ENCODE measurements at places on chromosomes 13 and 19.

GRCh38 chr19:32287811-32288227 is 57.6 kb upstream of the ZNF507 start:
- peak; percentile 8 for DNase-seq

DNA sequence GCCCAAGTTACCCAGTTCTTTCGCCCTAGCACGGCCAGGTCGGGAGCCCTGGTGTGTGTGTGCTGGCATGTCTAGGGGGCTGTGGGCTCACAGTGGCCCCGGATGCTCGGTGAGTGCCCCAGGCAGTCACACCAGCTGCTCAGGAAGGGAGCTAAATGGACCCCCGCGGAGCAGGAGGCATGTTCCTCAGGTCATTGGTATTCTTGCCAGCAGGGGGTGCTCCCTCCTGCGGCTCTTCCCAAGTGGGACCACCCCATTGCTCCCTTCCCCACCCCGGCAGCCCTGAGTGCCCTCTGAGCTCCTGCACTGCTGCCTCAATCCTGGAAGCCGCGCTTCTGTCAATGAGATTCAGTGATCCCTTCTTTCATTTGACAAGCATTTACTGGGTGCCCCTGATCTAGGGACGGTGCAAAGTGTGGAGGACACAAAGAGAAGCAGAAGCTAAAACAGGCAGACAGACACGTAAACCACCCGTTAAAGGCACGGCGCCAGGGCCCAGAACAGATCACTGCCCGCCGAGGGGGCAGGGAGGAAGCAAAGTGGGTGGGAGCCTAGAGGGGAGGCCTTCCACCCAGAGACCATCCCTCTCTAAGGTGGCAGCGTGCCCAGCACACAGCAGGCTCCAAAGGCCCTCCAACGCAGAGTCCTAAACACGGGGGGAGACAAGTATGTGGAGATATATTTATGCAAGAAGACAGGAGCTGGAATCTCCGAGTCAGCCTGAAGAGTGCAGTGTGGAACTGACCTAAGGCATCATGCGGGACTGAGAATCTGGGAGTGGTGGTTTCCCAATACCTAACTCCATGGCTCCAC is 5.2 kb upstream of the ADPRHL1 start:
- DNase-seq, result no peak

- no peak for DNase-seq
Observed at GRCh38 chr13:77374786-77375185, 47.9 kb upstream of the MYCBP2 start.

- no peak for DNase-seq
Observed at GRCh38 chr13:101017123-101017872, 342.7 kb upstream of the TMTC4 start.

GRCh38 chr13:60170414-60170813 is 6.7 kb upstream of the DIAPH3 start:
- DNase-seq, result no peak

DNA sequence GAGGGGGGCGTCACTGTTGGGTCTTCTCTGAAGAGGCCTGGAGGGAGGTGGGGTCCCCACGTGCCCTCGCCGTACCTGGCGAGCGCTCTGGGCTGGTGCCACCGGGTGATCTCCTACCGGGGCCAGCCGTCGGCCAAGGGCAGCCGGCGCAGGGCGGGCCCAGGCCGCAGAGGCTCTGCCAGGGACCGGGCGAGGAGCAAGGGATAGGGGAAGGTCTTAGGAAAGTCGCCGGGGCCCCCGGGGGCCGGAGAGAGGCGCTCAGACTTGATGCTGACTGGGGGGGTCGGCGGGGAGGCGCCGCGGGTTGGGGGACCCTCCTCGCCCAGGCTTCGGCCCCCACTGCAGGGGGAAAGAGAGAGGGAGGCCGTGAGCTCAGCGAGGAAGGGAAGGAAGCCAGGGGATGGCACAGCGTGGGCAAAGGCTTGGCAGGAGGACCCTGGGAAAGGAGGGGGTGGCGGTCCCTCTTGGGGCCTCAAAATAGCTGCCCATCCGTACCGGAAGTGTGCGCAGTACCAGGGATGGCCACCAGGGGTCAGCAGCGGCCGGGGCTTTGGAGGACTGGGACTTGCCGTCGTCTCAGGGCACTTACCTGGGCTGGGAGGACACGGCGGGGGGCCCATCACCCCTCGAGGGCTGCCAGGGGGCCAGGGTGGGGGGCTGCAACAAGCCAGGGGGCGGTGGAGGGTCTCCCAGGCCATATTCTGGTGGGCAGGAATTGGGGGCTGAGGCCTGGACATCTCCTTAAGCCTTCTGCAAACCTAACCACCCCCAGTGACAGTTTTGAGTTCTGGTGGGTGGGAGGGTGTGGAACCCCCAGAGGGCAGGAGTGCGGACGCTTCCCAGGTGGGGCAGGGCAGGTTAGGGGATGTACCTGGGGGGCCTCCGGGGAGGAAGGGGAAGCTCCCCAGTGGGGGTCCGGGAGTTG is 7.7 kb upstream of the TMEM161A start:
- no peak for DNase-seq

DNA sequence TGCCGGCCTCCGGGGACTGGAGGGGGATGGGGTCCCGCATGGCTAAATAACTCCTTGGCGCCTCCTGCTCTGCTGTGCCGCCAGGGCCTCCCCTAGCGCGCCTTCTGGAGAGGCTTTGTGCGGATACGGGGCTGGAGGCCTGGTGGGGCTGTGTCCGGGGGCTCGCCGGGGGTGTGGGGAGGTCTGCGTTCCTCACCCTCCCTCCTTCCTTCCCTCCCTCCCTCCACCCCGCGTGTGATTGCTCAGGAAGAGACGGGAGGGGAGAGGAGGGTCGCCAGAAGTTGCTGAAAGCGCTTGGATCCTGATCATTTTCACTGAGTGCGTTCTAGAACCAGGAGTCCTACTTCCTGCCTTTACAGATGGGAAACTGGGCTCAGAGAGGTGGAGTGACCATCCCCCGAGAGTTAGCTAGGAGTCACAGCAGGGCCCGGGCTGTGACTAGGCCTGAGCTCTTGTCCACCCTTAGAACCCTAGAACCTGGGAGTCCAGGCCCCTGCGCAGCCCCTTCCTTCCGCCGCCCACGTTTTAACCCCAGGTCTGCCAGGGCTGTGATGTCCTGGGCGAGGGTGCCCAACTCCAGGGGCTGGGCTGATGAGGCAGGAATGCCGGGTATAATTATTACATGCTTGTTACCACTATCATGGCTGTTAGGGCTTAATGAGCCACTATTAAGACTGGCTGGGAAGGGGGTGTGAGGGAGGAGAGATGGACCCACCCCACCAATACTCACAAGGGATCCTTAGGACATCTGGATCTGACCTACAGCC is 782 bp upstream of the JUND start:
- peak; percentile 81 for DNase-seq

GRCh38 chr19:31284621-31285020 is 64.6 kb downstream of the TSHZ3 start:
- DNase-seq, result no peak

DNA sequence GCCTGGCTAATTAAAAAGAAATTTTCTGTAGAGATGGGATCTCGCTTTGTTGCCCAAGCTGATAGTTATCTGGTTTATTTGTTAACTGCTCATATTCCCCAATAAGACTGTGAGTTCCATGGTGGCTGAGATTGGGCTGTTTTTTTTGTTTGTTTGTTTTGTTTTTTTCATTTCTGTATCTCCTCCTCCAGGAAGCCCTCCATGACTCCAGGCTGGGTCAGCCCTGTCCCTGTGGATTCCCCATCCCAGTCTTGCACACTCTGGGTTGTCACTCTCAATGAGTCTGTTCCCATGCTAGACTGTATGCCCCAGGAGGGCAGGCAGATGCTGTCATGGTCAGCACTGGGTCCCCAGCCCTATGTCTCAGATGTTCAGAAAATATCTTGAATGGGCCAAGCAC is 2.9 kb downstream of the EML2 start:
- DNase-seq, result no peak

GRCh38 chr19:29537181-29537580 is 11.4 kb downstream of the VSTM2B start:
- no peak for DNase-seq

GRCh38 chr13:113220141-113220598 is 10.8 kb downstream of the CUL4A start:
- DNase-seq, result no peak

DNA sequence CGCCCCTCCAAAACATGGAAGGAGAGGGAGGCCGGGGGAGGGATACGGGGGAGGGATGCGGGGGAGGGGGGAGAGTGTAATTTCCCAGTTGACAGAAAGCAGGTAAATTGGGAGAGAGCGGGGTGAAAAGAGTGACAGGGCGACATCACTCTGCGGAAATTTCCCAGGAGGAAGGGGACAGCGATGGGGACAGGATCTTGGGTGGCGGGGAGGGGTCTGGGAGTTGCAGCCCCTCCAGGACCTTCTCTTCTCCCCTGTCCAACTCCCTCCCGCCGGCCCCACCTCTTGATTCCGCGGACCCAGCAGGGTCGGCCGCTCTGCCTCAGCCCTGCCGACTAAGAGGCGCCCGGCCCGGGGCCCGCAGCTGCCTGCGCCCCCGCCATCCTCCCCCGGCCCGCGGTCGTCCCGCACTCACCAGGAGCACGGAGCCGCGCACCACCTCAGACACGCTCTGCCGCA is 108.0 kb upstream of the DOCK9 start:
- no peak for DNase-seq

DNA sequence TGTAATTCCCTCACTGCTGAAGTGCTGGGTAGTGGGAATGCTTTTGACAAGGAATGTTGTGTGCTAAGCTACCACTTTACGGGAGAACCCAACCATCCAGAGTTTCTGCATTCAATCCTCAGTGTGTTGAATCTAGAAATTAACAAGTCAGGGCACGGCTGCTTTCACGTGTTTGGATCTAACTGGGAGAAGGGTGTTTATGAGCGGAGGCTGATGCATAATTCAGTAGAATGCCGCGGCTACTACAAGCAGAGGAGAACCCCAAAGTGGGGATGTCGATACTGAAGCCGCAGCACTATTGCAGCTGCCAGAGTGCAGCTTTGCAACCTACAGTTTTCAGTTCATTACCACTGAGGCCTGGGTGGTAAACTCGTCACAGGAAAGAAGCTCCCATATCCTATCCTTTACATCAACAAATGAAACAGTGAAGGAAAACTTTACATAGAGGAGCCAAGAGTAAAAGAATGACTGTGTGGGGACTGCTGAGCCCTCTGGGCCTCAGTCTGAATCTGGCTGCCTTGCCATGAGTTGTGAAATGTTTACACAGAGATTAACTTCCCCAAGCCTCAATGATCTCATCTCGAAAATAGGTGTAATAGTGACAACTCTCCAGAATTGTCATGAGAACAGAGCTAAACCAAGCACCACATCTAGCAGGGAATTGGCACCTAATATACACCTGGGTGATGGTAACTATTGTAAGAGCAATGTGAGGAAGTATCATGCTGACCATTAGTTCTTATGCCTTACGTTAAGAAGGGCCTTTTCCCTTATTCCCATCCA is 531.7 kb downstream of the MYO16 start:
- DNase-seq, result no peak

- DNase-seq, result no peak
Observed at GRCh38 chr13:99585609-99586008, 84.3 kb downstream of the TM9SF2 start.

DNA sequence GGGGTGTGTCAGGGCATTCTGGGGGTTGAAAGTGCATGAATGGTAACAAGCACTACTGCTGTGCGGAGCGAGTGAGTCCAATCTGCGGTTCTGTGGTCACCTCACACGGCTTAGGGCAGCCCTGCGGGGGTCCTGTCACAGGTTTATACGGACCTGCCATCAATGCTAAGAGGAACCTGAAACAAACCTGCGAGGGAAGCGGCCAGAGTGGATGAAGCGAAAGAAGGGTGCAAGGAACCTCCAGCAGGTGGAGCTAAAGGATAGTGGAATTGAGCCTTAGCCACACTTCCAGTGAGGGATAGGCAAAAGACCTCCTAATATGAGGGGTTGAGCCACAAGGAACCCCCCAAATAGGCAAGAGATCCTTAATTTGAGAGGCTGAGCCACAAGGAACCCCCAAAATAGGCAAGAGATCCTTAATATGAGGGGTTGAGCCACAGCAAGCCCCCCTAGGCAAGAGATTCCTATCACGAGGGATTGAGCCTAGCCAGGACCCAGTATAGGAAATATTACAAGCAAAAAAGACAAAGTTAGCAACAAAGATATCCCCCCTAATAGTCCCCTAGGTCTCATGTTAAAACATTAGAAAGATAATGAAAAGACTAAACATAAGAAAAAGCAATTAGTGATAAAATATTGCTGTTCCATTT is 6.3 kb upstream of the ZNF69 start:
- DNase-seq, result peak; percentile 22

DNA sequence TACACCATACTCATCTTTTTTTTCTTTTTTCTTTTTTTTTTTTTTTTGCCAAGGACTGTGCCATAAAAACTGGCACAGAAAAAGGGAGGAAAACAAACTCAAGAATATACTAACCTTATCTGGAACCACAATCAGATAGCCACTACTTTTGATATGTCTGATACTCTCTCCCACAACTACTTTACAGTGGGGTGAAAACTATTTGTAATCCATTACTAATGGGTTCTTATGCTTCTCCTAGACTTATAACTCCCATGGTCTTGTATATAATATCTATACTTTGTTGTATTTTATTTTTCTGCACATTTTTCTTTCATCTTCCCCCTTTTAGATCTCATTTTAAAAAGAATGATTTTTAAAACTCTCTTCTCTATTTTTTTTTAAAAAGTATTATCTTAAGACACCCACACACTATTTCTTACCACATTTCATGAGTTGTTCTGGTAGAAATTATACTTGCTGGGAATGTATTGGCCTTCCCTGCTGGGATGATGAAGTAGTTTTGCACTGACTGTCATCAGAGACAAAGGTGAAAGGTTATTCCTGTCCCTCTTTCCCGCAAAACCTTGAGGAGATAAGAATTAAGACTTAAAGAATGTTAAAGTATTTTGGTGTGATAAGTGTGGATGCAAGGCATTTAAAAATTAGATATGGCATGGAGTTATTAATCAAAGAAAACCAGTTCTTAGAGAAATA is 146.7 kb upstream of the KLF12 start:
- no peak for DNase-seq

DNA sequence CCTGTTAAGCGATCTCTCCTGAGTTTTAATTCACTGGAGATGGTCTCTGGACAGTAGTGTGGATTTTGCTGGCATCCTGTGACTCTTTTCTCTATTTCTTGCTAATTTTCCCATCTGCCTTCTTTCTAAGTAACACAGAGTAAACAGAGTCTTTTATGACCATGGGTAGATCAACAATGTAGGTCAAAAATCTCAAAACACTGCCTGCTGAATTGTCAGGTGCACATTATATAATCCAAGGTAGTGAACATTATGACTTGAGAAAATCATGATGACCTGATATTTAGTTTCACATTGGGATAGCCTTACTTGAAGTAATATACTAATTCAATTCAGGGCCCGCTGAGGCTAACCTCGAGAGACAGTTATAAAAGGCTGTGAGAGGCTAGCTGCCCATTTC is 180.7 kb downstream of the TDRD3 start:
- DNase-seq, result no peak

GRCh38 chr19:28397306-28397705 is 815.6 kb downstream of the UQCRFS1 start:
- no peak for DNase-seq

DNA sequence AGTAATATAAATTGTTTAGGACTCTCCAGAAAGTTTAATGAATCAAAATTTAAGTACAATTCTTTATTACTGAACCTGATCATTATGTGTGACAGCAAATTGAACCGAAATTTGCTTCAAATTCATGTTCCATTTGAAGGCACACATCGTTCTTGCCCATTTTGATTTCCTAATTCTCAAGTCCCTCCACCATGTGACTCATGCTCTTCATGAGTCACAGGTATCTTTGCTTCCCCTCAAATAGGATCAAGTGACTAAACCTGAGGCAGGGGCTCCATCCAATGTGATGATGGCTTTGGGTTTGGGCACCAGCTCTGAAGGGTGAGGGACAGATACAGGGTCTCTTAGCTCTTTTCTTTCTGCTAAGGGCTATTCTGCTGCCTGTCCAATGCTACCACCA is 86.1 kb downstream of the THSD1 start:
- DNase-seq, result no peak

GRCh38 chr13:24161010-24161775 is 673 bp downstream of the SPATA13 start:
- DNase-seq, result no peak

All from SW 1271 (cell line).